ENCODE measurements at places on chromosomes 13 and 19.

- DNase-seq, result no peak
Observed at GRCh38 chr13:112160558-112160957, 93.6 kb downstream of the SOX1 start.

- DNase-seq, result no peak
Observed at GRCh38 chr13:97726664-97727280, 226.7 kb upstream of the IPO5 start.

DNA sequence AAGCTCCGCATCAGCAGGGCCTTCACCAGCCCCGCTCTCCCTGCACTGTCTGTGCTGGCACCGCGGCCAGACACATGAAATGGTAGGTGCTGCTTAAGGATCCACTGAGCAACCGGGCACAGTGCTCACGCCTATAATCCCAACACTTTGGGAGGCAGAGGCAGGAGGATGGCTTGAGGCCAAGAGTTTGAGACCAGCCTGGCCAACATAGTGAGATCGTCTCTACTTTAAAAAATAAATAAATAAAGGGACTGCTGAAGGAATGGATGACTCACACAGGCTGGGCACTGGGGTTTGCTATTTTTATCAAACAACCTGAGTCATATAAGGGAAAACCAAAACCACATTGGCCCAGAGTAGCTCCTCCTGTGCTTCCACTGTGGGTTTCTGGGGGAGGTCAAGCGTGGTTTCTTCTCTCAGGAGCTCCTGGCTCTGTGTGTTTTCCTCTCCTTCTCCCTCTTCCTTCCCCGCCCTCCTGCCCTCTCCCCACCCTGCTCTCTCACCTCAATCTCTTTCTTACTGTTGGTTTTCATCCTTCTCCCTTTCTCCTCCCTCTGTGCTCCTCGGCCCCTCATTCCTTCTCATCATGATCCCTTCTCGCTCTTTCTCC is 21.3 kb downstream of the VRK3 start:
- peak; percentile 12 for DNase-seq

DNA sequence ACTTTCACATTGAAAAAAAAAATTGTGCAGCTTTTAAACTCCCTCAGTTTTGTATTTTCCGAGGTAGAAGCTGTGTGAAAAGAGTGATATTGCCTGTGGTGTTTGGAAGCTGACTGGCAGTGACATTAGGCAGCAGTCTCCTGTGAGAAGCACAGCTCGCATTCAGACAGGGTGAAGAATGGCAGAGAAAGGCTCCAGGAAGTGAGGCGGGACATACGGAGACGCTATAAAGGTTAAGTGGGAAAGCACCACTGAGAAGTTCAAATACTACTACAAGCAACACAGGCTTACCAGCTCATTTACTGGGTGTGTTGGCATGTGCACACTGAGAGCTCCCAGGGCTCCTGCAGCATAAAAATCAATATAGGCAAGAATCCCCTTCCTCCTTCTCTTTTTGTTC is 88.4 kb downstream of the RXFP2 start:
- no peak for DNase-seq

DNA sequence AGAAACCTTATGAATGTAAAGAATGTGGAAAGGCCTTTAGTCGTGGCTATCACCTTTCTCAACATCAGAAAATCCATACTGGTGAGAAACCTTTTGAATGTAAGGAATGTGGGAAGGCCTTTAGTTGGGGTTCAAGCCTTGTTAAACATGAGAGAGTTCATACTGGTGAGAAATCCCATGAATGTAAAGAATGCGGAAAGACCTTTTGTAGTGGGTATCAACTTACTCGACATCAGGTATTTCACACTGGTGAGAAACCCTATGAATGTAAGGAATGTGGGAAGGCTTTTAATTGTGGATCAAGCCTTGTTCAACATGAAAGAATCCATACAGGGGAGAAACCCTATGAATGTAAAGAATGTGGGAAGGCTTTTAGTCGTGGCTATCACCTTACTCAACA is 20.8 kb downstream of the ZNF283 start:
- no peak for DNase-seq

GRCh38 chr13:79457948-79458347 is 23.0 kb upstream of the NDFIP2 start:
- DNase-seq, result peak; percentile 22

- DNase-seq, result no peak
Observed at GRCh38 chr13:21069561-21070004, 8.2 kb upstream of the LATS2 start.

- DNase-seq, result no peak
Observed at GRCh38 chr13:70662231-70662940, 554.1 kb upstream of the KLHL1 start.
